ENCODE measurements at places on chromosomes 13 and 19. TPM values are rescaled to one million over a fixed set of nuclear protein-coding genes. Genes with fewer than 3 reads are reported as not detected.
A peak's percentile ranks its signal among the peaks of the same experiment; 100 is the strongest.

DNA sequence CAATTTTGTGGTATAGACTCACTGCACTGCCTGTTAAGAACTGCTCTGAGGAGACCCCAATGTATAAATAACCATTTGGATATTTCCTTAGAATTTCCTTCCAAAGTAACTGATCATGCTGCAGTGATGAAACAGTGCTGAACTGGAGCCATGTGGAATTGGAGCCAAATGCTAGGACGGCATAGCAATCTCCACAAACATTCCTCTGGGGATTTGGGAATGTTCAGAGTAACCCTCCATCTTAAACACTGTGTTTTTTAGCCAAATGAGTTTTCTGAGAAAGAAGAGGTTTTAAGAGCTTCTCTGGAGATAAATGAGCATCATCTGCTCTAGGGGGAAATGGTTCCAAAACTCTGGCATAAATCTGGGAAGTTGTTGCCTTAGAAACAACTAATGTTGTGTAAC, 98.2 kb downstream of the OLFM4 start:
- H3K27ac ChIP-seq, result no peak overlapping the region
- H3K4me1 ChIP-seq, result no peaks in the 10 kb centered on the region
- no peak for DNase-seq
- H3K27me3 ChIP-seq, result no peaks in the 10 kb centered on the region
- H3K36me3 ChIP-seq, result no peaks in the 10 kb centered on the region

DNA sequence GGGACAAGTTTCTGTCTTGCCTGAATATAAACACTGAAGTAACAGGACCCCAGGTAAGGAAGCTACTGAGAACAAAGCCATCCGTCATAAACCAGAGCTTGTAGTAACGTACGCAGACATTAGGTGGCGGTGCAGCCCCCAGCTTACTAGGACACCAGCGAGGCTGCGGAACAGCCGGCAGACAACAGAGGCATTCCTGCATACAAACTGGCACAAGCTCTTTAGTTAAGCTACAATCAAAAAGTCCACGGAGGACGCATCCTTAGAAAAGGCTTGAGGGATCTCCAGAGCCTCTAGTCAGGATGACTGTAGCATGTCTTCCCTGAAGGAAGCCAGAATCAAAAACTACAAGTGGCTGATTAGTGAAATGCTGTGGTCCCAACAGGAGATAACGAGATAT, 26.2 kb downstream of the ZNF160 start:
- no peaks in the 10 kb centered on the region for H3K27me3 ChIP-seq
- no peak overlapping the region for H3K27ac ChIP-seq
- peaks cover 43% of the 10 kb centered on the region for H3K36me3 ChIP-seq

DNA sequence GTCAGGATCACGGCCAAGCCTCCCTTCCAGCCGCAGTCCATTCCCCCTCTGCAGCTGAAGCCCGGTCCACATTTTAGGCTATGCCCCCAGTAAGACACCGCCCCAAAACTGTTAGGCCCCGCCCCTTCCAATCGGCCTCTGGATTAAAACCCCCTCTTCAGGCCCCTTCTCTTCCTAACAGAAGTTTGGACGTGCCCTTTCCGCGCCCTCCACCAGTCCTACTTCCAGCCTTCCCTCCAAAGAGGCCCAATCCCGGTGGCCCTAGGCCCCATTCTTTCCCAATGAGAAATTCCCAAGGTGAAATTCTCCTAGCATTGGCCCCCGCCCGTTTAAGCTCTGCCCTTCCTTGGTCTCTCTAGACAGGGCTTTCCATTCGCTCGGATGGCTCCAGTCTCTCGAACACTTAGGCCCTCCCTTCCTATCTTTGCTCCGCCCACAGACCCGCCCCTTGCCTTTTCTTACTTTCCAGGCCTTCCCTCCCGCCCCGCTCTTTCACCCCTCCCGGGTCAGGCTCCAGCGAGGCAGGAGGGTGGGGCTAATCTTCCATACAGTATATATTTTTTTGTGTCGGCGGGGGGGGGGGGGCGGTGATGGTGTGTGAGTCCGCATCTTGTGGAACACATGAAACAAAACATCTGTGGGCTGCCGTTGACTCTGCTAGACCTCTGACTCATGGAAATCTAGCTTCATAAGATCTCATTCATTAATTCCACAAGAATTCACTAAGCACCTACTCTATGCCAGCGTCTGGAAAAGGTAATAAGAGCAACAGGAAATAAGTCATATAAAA, 13.6 kb downstream of the LTBP4 start:
- no peaks in the 10 kb centered on the region for H3K27me3 ChIP-seq
- peak; percentile 97 for DNase-seq
- H3K27ac ChIP-seq, result peak overlapping the region; percentile 75
- peak overlapping the region; percentile 92 for H3K4me3 ChIP-seq

GRCh38 chr13:35992964-35993363, 138.2 kb downstream of the DCLK1 start:
- H3K27ac ChIP-seq, result no peak overlapping the region
- no peaks in the 10 kb centered on the region for H3K36me3 ChIP-seq
- no peak for DNase-seq
- H3K27me3 ChIP-seq, result no peaks in the 10 kb centered on the region

- H3K36me3 ChIP-seq, result no peaks in the 10 kb centered on the region
- no peaks in the 10 kb centered on the region for H3K4me1 ChIP-seq
Observed at GRCh38 chr13:26829716-26830115, 69.1 kb upstream of the GPR12 start.

DNA sequence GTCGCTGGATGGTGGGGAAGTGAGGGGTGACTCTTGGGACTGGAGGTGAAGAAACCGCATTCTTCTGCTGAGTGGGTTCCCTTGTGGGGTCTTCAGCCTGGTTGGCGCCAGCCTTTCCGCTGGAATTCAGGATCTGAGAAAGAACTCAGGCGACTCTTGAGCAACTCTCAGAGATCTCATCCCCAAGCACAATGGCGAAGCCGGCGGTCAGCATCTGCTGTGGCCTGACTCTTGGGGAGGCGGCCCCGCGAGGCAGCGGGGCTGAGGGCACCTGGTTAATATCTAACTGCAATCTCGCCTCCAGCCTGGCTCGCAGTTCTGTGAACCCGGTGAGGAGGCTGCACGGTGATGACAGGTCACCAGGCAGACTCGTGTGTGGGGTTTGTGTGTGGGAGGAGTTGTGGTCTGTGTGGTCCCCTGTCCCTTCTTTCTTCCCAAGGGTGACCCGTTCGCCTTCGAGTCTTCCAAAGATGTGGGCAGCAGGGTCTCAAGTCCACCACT, 883 bp downstream of the ZNF441 start:
- H3K27me3 ChIP-seq, result no peaks in the 10 kb centered on the region
- H3K4me1 ChIP-seq, result peaks cover 10% of the 10 kb centered on the region
- peak; percentile 83 for DNase-seq
- H3K27ac ChIP-seq, result peak overlapping the region; percentile 76
- peak overlapping the region; percentile 83 for H3K4me3 ChIP-seq
- H3K36me3 ChIP-seq, result peaks cover 4% of the 10 kb centered on the region

GRCh38 chr19:50843701-50844221, 10.4 kb upstream of the KLK15 start:
- no peak overlapping the region for H3K4me3 ChIP-seq
- H3K36me3 ChIP-seq, result no peaks in the 10 kb centered on the region
- no peak overlapping the region for H3K27ac ChIP-seq

DNA sequence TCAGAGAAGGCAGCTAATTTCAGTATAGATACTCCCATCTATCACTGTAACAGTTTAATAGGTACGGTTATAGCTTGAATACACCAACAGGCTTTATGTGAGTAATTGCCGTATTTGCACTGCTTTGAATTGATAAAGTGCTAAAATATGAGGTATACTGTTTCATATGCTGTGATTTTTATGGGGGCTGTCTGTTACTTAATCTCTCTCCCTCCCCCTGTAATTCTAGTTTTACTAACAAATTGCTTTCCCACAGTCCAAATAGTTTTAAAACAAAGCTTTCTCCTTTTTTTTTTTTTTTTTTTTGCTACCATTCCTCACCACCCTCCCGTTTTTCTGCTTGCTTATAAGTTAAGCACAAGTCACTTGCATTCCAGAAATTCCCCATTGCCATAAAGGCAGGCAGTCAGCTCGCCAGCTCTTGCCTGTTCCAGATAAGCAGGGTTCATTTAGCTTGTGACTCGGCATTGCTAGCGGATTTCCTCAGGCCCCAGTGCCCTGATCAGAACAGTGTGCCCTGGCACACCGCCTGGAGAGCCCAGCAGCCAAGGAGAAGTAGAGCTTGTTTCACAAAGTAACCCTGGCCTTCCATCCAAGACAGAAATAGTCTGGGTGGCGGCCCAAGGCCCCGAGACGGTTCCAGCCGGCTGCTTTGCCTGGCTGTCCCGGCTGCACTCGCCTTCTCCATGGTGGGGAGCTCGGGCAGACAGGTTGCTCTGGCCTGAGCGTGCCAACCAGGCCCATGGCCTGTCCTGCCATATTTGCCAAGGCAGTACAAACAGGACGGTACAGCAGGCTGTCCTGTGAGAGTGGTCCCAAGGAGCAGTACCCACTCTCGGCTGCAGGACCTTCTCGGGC, 43.5 kb upstream of the NPAS1 start:
- H3K4me3 ChIP-seq, result peak overlapping the region; percentile 21
- H3K4me1 ChIP-seq, result peaks cover 55% of the 10 kb centered on the region
- H3K27ac ChIP-seq, result peak overlapping the region; percentile 99
- no peaks in the 10 kb centered on the region for H3K27me3 ChIP-seq
- peak; percentile 96 for DNase-seq
- peaks cover 10% of the 10 kb centered on the region for H3K36me3 ChIP-seq

DNA sequence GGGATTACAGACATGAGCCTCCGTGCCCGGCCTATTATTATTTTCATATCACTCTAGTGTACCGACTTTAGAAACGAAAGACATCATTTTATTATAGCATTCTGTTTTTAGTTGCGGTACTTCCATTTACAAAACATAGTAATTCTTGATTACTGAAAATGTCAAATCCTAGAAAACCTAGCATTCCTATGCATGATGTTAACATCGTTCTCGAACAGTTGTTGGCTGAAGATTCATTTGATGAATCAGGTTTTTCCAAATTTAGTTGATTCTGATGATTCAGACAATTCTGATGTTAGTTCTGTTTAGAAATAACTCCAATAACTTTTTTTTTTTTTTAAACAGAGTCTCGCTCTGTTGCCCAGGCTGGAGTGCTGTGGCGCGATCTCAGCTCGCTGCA, 11.5 kb upstream of the MTRF1 start:
- no peak overlapping the region for H3K27ac ChIP-seq
- H3K4me3 ChIP-seq, result no peak overlapping the region
- H3K36me3 ChIP-seq, result no peaks in the 10 kb centered on the region

Gene PLK5
- under 0.01 TPM for total RNA-seq

Gene AMER2
- not detected for total RNA-seq
